ENCODE measurements at places on chromosomes 4 and X. TPM values are rescaled to one million over a fixed set of nuclear protein-coding genes. Genes with fewer than 3 reads are reported as not detected.

The SPANXN3 gene
- total RNA-seq, result not detected

The TRIM61 gene
- 1.5 TPM for total RNA-seq

The PDCL2 gene
- not detected for total RNA-seq

The CABS1 gene
- not detected for total RNA-seq

The AWAT2 gene
- not detected for total RNA-seq

The TLR1 gene
- 2.5 TPM for total RNA-seq

The TCEAL7 gene
- total RNA-seq, result 44.3 TPM

The BGN gene
- total RNA-seq, result 27.9 TPM

The HEPH gene
- total RNA-seq, result 19.0 TPM

The RELL1 gene
- total RNA-seq, result 90.5 TPM

The MAP7D2 gene
- under 0.01 TPM for total RNA-seq

Data from uterine smooth muscle cell (primary cell).